ENCODE measurements at places on chromosomes 6 and 20. TPM values are rescaled to one million over a fixed set of nuclear protein-coding genes. Genes with fewer than 3 reads are reported as not detected.

DNA sequence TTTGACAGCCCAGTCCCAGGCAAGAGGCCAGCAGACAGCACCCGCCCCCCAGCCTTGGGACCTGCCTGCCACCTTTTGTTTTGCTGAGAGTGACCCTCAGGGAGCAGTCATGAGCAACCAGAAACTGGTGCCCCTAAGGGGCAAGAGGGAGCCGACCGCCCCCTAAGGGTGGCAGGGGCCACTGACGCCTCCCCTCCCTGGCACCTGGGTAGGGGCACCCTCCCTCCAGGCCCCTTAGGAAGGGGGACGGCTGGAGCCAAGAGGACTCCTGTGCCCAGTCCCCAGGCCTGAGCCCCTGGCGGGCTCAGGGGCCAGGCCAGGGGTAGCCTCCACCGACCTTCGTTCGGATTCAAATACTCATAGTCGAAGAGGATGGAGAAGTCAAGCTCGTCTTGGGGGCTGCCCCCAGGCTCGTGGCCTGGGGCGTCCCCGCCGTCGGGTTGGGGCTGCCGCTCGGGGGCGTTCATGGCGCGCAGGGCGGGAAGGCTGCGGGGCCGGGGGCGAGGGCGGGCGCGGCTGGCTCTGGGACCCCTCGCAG is 417 bp downstream of the NFATC2 start:
- peaks cover 8% of the 10 kb centered on the region for H3K27me3 ChIP-seq
- peak overlapping the region; percentile 92 for H3K27ac ChIP-seq
- peak overlapping the region; percentile 98 for H3K4me3 ChIP-seq

- no peaks in the 10 kb centered on the region for H3K36me3 ChIP-seq
- H3K4me3 ChIP-seq: no peak overlapping the region
- peaks cover 11% of the 10 kb centered on the region for H3K27me3 ChIP-seq
- H3K4me1 ChIP-seq: no peaks in the 10 kb centered on the region
- DNase-seq: no peak
These were observed 144.8 kb upstream of the LAMA2 start for GRCh38 chr6:128738112-128738511.

Gene SMPDL3A
- 8.1 TPM for total RNA-seq

Gene BPIFB4
- total RNA-seq: not detected

GRCh38 chr20:35088231-35089145 is 4.1 kb downstream of the TRPC4AP start:
- peaks cover 48% of the 10 kb centered on the region for H3K4me1 ChIP-seq
- H3K27ac ChIP-seq: peak overlapping the region; percentile 23

Gene PSORS1C2
- total RNA-seq: not detected

DNA sequence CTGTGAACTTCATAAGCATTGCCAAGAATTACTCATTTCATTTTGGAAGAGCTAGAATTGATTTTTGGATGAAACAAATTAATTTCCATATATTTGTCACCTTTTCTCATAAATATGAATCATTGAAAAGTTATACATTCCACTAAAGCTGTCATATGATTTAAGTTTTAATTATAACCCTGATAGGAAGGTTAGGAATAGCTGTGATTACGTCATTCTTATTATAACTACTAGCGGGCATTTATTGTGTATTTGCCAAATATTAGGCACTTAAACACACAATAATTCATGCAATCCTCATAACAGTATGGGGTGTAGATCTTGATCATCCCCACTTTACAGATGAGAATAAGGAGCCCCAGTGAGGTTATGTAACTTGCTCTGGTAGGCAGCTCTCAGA is 77.4 kb upstream of the ENPP5 start:
- H3K27ac ChIP-seq: no peak overlapping the region
- DNase-seq: no peak
- peaks cover 5% of the 10 kb centered on the region for H3K4me1 ChIP-seq

DNA sequence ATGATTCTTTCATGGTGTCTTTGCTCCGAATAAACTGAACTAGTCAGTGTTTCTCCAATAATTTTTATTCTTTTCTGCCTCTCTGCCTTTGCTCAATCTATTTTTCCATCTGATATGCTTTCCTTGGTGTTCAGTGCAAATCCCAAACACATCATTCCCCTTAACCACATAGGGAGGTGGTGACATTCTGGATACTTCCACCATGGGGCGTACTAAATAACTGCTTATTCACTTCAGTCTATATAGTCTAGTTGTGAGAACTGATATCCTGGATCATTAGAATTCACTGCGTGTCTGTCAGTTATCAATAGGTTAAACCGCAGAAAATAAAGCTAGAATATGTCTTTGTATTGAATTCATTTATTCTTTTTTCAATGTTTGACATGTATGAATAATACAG is 83.1 kb downstream of the KCNQ5 start:
- no peaks in the 10 kb centered on the region for H3K27me3 ChIP-seq
- no peak for DNase-seq
- peaks cover 7% of the 10 kb centered on the region for H3K4me1 ChIP-seq
- no peak overlapping the region for H3K27ac ChIP-seq
- peaks cover 5% of the 10 kb centered on the region for H3K36me3 ChIP-seq

DNA sequence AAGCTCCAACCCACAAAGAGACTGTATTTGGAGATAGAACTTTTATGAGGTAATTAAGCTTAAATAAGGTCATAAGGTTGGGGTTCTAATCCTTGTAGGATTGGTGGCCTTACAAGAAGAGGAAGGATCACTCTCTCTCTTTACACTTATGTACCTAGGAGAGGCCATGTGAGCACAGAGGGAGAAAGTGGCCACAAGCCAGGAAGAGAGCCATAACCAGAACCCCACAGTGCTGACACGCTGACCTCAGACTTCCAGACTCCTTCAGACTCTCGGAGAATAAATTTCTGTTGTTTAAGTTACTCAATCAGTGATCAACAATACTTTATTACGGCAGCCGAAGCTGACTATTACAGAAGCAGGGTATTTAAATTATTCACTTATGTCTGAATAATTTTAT is 430.5 kb upstream of the EPHA7 start:
- no peaks in the 10 kb centered on the region for H3K4me1 ChIP-seq
- DNase-seq: no peak
- no peak overlapping the region for H3K4me3 ChIP-seq
- no peaks in the 10 kb centered on the region for H3K36me3 ChIP-seq
- no peaks in the 10 kb centered on the region for H3K27me3 ChIP-seq

Gene PPIL6
- not detected for total RNA-seq

Gene RAD21L1
- total RNA-seq: not detected

Gene MUC21
- not detected for total RNA-seq

Gene HNF4A
- total RNA-seq: not detected

Gene TMC2
- not detected for total RNA-seq

DNA sequence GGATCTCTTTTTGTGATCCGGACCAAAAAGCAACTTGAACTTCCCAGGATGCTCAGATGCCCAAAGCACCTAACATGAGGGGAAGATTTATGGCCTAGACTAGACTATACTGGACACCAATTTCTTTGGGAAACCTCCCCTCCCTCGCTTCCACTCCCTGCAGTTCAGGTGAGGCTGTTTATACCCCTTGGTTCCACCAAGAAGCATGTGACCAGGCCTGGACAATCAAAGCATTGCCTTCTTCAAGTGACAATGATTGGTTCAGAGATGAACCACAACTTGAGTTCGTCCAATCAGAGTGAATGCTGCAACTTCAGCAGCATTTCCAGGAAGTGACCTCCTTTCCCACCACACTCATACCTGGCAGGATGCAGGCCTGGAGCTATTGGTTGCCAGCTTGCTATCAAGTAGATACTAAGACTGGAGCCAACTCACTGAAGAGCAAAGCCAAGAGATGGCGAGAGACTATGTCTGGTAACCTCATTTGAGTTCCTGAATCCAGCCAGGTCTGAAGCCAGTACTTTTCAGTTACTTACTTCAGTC is 45.6 kb upstream of the SLC9A8 start:
- no peaks in the 10 kb centered on the region for H3K36me3 ChIP-seq
- no peak overlapping the region for H3K4me3 ChIP-seq
- peaks cover 2% of the 10 kb centered on the region for H3K27me3 ChIP-seq
- no peak for DNase-seq
- H3K4me1 ChIP-seq: peaks cover 24% of the 10 kb centered on the region
- H3K27ac ChIP-seq: no peak overlapping the region

- no peaks in the 10 kb centered on the region for H3K27me3 ChIP-seq
- peaks cover 5% of the 10 kb centered on the region for H3K36me3 ChIP-seq
- peak overlapping the region; percentile 91 for H3K27ac ChIP-seq
- peak overlapping the region; percentile 91 for H3K4me3 ChIP-seq
- peaks cover 48% of the 10 kb centered on the region for H3K4me1 ChIP-seq
- DNase-seq: no peak
These were observed 40.1 kb downstream of the ILRUN start for GRCh38 chr6:34656378-34657036.

DNA sequence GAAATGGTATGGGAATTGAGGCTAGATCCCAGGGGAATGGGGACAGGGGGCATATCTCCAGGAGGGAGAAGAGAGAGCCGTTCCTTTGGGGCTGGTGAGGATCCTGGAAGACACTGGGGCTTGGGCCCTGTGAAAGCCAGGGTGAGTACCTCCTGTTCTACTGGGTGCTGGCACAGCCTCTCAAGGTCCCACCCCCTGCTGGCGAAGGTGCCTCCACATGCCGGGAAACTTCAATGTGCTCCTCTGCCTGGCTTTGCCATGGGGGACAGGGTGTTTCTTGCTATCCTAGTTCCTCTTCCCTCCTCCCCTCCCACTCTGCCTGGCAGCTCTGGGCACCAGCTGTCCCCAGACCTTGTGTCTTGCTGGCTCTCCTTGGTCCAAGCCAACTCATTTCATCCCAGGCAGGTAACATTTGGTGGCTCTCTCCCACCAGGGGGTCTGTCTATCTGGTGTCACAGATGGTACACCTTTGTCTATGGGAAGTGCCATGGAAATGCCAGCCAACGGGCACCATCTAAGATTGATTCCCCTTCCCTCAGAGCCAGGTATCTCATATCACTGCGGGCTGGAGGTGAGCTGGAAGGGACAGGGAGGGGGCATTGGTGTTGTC is 56.8 kb downstream of the MDGA1 start:
- H3K36me3 ChIP-seq: no peaks in the 10 kb centered on the region
- no peak overlapping the region for H3K4me3 ChIP-seq
- H3K4me1 ChIP-seq: peaks cover 6% of the 10 kb centered on the region
- H3K27ac ChIP-seq: no peak overlapping the region
- no peaks in the 10 kb centered on the region for H3K27me3 ChIP-seq
- no peak for DNase-seq

Gene JAG1
- total RNA-seq: 0.28 TPM

DNA sequence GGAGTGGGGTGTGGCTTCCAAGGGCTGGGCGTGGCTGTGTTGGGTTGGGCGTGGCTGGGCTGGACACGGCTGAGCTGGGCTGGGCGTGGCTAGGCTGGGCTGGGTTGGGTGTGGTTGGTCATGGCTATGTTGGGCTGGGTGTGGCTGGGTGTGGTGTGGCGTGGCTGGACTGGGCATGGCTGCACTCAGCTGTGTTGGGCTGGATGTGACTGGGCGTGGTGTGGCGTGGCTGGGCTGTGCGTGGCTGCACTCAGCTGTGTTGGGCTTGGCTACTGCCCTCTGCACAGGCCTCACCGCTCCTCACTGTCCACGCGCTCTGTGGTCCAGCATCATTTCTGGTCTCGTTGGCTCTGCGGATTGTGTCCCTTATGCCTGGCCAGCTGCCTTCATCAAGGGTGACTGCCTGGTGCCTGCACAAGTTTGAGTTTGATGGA is 43.5 kb upstream of the SLCO4A1 start:
- H3K4me1 ChIP-seq: peaks cover 24% of the 10 kb centered on the region
- H3K36me3 ChIP-seq: no peaks in the 10 kb centered on the region
- H3K4me3 ChIP-seq: no peak overlapping the region
- H3K27ac ChIP-seq: no peak overlapping the region
- peaks cover 13% of the 10 kb centered on the region for H3K27me3 ChIP-seq

Gene VSX1
- total RNA-seq: not detected

Gene VWA7
- total RNA-seq: 2.1 TPM

DNA sequence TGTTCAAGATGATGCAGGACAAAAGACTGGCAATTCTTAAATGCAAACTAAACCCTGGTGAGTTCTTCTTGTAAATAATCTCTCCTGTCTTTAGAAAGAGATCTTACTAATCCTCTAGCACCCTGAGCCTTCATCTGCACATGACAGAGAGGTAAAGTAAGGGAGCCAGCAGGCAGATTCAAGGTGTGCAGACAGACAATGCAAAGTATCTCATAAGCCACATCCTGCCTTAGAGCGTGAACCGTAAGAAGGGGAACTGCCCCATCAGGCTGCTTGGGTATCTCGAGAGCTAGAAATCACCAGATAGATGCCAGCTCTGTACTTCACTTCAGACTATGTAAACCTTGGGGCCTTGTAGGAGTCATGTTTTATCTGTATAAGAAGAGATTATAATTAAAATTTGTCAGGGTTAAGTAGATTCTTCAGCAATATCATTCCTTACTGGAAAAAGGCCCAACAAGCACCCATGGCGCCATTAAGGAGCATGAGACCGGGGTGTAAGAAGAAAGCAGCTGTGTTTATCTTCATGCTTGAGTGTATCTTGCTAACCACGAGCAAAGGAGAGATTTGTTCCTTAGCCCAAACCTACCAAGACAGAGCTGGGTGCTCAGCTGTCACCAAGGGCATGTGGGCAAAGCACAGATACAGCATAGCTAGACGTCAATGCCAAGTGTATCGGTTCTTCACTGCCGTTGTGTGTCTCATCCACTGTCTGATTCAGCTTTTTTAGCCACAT is 24.4 kb downstream of the CNR1 start:
- H3K27me3 ChIP-seq: peaks cover 7% of the 10 kb centered on the region
- H3K27ac ChIP-seq: no peak overlapping the region
- no peak for DNase-seq
- no peaks in the 10 kb centered on the region for H3K4me1 ChIP-seq
- H3K36me3 ChIP-seq: no peaks in the 10 kb centered on the region
- no peak overlapping the region for H3K4me3 ChIP-seq

Gene C20orf204
- 6.3 TPM for total RNA-seq

- no peak overlapping the region for H3K4me3 ChIP-seq
- peaks cover 14% of the 10 kb centered on the region for H3K27me3 ChIP-seq
- H3K27ac ChIP-seq: no peak overlapping the region
- no peak for DNase-seq
These were observed 2.0 kb upstream of the PMEPA1 start for GRCh38 chr20:57711826-57712225.

- peaks cover 12% of the 10 kb centered on the region for H3K36me3 ChIP-seq
- no peak overlapping the region for H3K27ac ChIP-seq
- DNase-seq: no peak
These were observed 181.9 kb downstream of the NFATC2 start for GRCh38 chr20:51360451-51361201.

DNA sequence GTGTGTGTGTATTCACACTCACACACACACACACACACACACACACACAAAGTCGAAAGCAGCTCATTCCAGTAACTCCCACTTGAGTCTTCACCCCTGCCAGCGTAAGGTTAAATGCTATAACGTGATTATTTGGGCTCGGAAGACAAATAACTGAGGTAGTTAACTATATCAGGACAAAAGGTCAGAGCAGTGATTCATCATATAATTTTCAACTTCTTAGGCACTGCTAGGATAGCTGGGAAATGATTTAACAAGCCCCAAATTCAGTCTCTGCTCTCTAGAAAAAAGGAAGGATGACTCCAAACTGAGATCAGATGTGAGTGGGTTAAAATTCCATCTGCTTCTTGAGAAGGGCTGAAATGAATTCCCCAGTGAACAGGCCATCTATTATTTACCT is 30.7 kb downstream of the HDGFL1 start:
- no peak for DNase-seq
- H3K4me1 ChIP-seq: no peaks in the 10 kb centered on the region
- no peak overlapping the region for H3K4me3 ChIP-seq
- H3K27me3 ChIP-seq: no peaks in the 10 kb centered on the region
- H3K36me3 ChIP-seq: peaks cover 5% of the 10 kb centered on the region

Gene C20orf173
- total RNA-seq: not detected

GRCh38 chr6:48141975-48142374 is 31.0 kb upstream of the PTCHD4 start:
- DNase-seq: no peak
- no peak overlapping the region for H3K4me3 ChIP-seq
- no peaks in the 10 kb centered on the region for H3K36me3 ChIP-seq
- H3K27ac ChIP-seq: no peak overlapping the region
- H3K4me1 ChIP-seq: no peaks in the 10 kb centered on the region
- no peaks in the 10 kb centered on the region for H3K27me3 ChIP-seq

All from natural killer cell treated with Interleukin-12 subunit alpha and Interleukin-12 subunit beta and Interleukin-15 and Interleukin-18, amount 100 ng/mL, for 72 hours (primary cell).